Spleen (tissue), 13 donors: ENCODE measurements at places on chromosomes 4 and X. TPM values are rescaled to one million over a fixed set of nuclear protein-coding genes. Genes with fewer than 3 reads are reported as not detected.

MRPS18C gene
- total RNA-seq = 22.7 TPM

PAGE2B gene
- not detected for total RNA-seq

GRCh38 chr4:172009446-172010230 lies 196.4 kb downstream of the GALNTL6 start:
- no peak for DNase-seq

- DNase-seq = no peak
Observed at GRCh38 chrX:112068430-112068829, 14.1 kb downstream of the TRPC5 start.
